T-helper 22 cell (primary cell): ENCODE measurements at places on chromosomes 16 and 17.

DNA sequence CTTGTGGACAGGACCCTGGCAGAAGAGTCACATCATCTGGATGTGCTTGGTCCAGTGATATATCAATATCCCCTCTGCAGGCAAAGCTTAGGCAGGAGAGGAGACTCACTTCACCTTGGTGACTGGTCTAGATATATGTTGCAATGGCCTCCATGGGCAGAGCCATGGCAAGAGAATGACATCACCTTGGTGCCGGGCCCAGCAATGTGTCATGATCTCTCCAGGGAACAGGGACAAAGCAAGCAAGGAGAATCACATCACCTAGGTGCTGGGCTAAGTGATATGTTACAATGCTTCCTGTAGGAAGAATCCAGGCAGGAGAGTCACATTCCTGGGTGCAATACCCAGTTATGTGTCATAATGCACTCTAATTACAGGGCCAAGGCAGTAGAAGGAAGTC lies 2106.2 kb downstream of the TP53TG3F start:
- DNase-seq, result no peak

GRCh38 chr16:56415875-56416274 lies 9.5 kb downstream of the AMFR start:
- no peak for DNase-seq

DNA sequence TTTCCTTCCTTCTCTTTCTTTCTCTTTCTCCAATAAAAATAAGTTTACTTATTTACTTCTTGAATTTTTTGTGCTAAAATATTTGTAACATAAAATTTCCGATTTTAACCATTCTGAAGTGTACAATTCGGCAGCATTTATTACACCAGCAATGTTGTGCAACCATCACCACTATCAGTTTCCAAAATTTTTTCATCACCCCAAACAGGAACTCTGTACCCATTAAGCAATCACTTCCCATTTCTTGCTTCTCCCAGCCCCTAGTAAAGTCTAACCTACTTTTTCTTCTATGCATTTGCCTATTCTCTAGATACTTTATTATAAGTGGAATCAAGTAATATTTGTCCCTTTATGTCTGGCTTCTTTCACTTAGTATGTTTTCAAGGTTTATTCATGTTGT lies 2.5 kb upstream of the HP start:
- DNase-seq, result no peak

DNA sequence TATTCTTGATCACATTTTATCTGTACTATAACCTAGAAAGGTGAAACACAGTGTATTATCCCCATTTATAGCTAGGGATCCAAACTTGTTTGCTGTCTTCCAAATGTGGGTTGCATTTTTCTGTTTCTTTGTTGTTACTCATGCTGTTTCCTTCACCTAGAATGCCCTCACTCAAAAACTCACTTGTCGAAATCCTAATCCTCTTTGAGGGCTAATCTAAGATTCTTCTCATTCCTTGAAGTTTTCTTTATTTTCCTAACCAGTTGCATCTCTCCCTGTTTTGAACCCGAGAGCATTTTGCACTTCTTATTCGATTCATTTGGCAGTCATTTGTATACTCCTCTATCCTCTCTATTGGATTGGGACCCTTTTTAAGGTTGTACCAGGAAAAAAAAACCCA lies 9.6 kb downstream of the CALCOCO2 start:
- no peak for DNase-seq

DNA sequence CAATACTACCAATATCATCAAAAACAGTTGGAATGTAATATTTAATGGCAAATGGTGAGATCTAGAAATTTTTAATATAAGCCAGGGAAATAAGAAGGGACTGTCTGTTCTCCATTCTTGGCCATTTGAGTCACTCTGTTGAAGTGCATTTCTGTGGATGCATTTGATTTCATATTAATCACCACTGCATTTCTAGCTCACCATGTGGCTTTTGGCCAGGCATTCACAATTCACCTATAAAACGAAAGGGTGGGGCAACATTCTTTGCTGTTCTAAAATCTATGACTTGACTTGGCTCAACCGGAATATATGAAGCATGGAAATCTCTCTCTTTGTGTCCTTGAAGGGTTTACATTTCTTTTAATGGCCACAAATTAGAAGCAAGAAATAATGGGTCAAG lies 483.0 kb downstream of the SLC39A11 start:
- no peak for DNase-seq
